ENCODE measurements at places on chromosomes 12 and 14. TPM values are rescaled to one million over a fixed set of nuclear protein-coding genes. Genes with fewer than 3 reads are reported as not detected.

The GOLGA3 gene
- 54.7 TPM for total RNA-seq

The CAPZA3 gene
- total RNA-seq, result not detected

The SLC17A8 gene
- 10.1 TPM for total RNA-seq

The CYP46A1 gene
- 19.6 TPM for total RNA-seq

The SBNO1 gene
- total RNA-seq, result 37.1 TPM

The LMNTD1 gene
- 4.6 TPM for total RNA-seq

The MRPL51 gene
- 33.0 TPM for total RNA-seq

The AVPR1A gene
- total RNA-seq, result 4.6 TPM

All from diencephalon (tissue), 1 donor.